ENCODE measurements at places on chromosomes 6 and 20. TPM values are rescaled to one million over a fixed set of nuclear protein-coding genes. Genes with fewer than 3 reads are reported as not detected.

OXT gene
- total RNA-seq, result 0.75 TPM

LBP gene
- 1,404 TPM for total RNA-seq

DZANK1 gene
- total RNA-seq, result 0.28 TPM

KCNK5 gene
- 19.1 TPM for total RNA-seq

MCCD1 gene
- not detected for total RNA-seq

TSBP1 gene
- not detected for total RNA-seq

OLIG3 gene
- not detected for total RNA-seq

DNA sequence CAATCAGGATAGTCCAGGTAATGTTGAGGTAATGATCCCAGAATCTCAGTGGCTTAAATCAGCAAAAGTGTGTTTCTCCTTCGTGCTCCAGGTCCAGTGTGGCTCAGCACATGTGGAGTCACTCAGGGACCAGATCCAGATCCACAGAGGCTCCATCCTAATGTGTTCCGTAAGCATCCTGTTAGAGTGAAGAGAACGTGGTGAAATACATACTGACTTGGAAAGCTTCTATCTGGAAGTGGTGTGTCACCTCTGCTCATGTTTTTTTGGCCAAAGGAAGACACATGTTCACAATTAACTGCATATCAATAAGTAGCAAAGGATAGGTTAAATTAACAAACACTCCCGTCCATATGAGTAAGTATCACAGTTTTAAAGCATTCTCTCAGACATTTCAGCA is 26.8 kb upstream of the PREP start:
- no peak overlapping the region for H3K27ac ChIP-seq
- no peaks in the 10 kb centered on the region for H3K36me3 ChIP-seq
- H3K4me3 ChIP-seq, result no peak overlapping the region
- DNase-seq, result no peak

DNA sequence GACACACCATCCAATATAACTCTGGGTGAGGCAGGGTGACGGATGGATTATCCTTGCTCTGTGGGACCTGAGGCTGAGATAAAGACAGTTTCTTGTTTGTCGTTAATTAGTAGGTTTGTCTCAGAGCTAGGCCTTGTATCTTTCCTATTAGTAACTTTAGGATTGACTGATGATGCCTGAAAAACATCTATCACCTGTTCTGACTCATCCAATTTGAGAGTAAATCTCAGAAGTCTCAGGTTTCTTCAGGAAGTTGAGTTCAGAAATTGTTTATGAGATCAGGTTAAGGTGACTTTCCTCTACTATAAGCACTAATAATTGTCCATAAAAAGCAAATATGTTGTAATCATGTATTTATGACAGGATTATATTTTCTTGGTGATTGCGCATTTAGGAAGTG is 129.5 kb upstream of the SUPT3H start:
- no peaks in the 10 kb centered on the region for H3K36me3 ChIP-seq
- no peak overlapping the region for H3K27ac ChIP-seq
- H3K27me3 ChIP-seq, result no peaks in the 10 kb centered on the region
- DNase-seq, result no peak

DNA sequence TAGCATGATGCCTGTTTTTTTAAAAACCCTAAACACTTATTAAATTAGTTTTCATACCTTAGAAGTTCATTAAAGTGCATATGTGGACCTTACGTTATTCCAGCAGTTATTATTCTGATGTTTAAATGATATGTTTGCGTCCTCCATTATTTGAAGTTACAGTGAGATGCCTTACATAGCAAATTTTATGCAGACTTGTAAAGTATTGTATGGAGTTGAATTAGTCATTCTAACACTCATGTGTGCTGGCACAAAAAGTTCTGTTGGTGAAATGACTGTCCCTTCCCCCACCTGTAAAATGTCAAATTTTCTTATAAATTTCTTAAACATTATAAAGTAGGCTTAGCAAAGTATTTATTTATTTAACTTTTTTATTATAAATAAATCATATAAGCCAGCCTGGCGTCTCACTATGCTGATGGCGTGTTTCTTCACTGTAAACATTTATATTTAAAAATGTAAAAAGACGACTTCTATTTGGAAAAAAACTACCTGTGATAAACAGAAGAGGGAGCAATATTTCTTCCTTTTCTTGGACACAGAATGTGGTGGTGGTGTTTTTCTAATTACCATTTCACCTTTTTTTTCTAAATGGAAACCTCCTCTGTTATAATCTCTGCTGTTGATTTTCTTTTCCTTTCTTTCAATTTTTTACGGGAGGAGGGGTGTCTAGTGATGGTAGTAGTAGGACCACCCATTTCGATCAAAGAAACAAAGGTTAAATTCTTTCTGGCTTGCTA is 155.4 kb downstream of the RFPL4B start:
- no peaks in the 10 kb centered on the region for H3K4me1 ChIP-seq
- no peaks in the 10 kb centered on the region for H3K36me3 ChIP-seq

GRCh38 chr6:34521463-34522285 is 34.5 kb downstream of the SPDEF start:
- H3K4me3 ChIP-seq, result no peak overlapping the region
- no peaks in the 10 kb centered on the region for H3K4me1 ChIP-seq
- H3K27me3 ChIP-seq, result no peaks in the 10 kb centered on the region
- H3K36me3 ChIP-seq, result no peaks in the 10 kb centered on the region
- DNase-seq, result no peak

DNA sequence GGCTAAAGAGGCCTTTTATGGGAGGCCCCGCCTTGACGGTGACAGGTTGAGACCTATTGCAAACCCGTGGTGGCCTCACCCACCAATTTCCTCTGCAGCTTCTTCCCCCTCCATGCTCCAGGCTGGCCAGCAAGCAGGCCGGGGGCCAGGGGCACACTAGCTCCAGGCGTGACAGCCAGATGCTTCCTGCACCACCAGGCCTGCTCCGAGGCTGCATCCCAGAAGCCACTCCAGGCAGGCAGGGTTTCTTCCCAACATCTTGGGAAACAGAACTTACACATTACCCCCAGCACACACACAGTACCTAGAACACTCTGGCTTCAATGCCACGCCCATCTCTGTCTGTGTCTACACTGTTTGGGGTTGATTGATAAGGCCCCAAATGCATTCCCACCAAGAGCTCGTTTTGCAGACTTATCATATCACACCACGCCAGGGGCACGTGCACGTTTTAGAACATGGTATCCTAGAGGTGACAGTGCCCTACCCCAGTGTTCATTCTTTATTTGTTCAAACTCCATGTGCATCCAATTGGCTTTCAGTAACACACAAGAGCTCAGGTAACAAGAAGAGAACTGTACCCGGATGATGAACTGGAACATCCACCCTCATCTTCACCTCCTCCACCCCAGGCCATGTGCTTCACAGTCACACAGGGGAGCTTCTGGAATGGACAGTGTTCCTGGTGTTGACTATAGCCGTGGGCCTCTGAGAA is 221.4 kb upstream of the RREB1 start:
- H3K4me3 ChIP-seq, result no peak overlapping the region
- peak overlapping the region; percentile 23 for H3K27ac ChIP-seq
- H3K36me3 ChIP-seq, result no peaks in the 10 kb centered on the region
- peak; percentile 63 for DNase-seq

DNA sequence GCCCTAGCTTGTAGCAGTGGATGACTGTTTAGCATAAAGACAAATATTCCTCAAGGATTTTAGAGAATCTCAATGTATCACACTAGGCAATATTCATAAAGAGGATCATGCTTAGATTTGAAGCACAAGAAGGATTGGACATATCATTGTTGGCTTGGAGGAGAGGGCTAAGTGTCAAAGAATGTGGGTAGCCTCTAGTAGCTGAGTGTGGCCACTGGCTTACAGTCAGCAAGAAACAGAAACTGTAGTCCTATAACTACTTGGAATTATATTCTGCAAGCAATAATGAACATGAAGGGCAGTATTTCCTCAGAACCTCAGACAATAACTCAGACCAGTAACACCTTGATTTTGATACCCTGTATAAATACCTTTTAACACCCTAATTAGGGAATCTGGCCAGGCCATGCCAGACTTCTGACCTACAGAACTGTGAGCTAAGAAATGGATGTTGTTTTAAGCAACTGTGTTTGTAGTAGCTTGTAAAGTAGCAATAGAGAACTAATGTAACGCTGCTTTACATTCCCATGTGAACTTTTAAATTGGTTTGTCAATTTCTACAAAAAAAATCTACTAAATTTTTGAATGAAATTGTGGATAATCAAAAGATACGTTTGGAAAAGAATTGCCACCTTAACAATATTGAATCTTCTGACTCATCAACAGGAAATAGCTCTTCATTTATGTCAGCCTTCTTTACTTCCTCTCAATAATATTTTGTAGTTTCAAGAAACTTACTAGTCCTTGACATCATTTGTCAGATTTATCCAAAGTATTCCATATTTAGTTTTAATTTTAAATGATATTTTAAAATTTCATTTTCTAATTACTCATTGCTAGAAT is 65.2 kb upstream of the RSPO3 start:
- no peak overlapping the region for H3K27ac ChIP-seq
- no peaks in the 10 kb centered on the region for H3K36me3 ChIP-seq
- H3K4me3 ChIP-seq, result no peak overlapping the region
- H3K4me1 ChIP-seq, result no peaks in the 10 kb centered on the region
- DNase-seq, result no peak

- H3K36me3 ChIP-seq, result no peaks in the 10 kb centered on the region
- peaks cover 8% of the 10 kb centered on the region for H3K4me1 ChIP-seq
- no peak for DNase-seq
- no peak overlapping the region for H3K27ac ChIP-seq
These were observed 28.6 kb downstream of the RALY start for GRCh38 chr20:34022151-34022838.

DNA sequence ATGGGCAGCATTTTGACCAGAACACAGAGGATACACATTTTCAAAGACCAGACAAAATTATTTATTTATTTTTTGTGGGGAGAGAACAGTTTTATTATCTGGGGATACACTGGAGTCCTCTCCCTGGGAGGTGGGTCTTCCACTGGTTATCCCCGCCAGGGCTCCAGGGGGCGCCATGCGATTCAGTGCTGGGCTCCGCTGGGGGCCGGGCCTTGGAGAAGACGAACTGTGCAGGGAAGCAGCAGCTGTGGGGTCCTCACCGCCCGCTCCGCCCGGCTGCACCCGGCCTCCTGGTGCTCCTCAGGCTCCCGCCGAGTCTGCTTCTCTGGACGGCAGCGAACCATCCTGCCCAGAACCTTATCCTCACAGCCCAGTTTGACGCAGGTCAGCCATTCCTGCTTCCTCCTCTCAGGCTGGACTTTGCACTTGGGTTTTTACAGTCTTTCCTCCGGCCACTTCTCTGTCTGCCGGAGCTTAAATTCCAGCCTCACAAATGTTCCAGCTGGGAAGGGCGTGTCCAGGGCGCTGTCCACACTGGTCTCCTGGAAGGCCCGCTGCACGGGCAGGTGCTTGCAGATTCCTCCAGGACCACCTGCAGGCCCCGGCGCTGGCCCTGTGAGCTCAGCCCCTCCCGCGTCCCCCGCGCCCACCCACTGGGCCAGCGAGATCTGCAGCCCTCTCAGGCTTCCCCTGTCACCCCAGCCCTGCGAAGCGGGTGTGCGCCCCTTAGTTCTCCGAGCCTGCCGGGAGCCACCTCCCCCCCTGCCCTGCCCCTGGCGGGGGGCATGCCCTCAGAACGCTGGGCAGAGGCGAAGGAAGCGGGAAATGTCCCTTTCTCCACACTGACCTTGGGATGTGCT is 1830.0 kb upstream of the DEFB115 start:
- H3K27me3 ChIP-seq, result no peaks in the 10 kb centered on the region
- no peaks in the 10 kb centered on the region for H3K36me3 ChIP-seq
- H3K27ac ChIP-seq, result no peak overlapping the region
- DNase-seq, result no peak
- no peaks in the 10 kb centered on the region for H3K4me1 ChIP-seq
- no peak overlapping the region for H3K4me3 ChIP-seq

DNA sequence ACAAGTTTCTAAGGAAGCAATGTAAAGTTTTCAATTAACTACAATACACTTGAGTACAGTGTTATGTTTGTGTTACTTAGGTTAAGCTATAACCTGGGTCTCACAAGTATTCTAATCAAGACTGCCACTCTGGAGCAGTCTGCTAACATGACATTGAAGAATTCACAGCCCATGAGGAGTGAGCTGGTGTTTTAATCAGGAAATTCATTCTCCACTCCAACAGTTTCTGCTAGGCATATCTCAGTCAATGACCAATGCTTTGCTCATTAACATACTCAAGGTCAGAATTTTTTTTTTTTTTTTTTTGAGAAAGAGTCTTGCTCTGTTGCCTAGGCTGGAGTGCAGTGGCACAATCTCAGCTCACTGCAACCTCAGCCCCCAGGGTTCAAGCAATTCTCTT is 59.6 kb upstream of the SAMHD1 start:
- H3K4me1 ChIP-seq, result peaks cover 1% of the 10 kb centered on the region
- H3K27me3 ChIP-seq, result no peaks in the 10 kb centered on the region
- H3K4me3 ChIP-seq, result no peak overlapping the region
- no peak overlapping the region for H3K27ac ChIP-seq
- no peak for DNase-seq

DNA sequence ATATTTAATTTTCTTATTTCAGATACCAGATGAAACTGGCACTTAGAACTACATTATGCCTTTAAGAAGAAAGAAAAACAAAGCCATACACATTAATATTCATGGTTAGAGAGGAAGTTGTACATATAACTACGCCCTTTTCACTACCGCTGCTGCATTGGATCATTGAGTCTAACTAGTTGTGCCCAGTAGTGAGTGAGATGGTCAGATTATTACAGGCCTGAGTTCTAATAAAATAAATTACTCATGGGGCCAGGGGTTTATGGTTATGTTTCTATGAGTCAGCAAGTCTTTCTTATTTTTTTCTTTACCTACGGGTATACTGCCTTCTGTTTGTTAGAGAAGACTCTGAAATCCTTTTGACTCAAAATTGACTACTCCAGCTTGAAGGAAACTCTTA is 11.5 kb downstream of the RIOK1 start:
- H3K4me3 ChIP-seq, result no peak overlapping the region
- peaks cover 7% of the 10 kb centered on the region for H3K4me1 ChIP-seq
- H3K27me3 ChIP-seq, result no peaks in the 10 kb centered on the region
- no peak for DNase-seq

DNA sequence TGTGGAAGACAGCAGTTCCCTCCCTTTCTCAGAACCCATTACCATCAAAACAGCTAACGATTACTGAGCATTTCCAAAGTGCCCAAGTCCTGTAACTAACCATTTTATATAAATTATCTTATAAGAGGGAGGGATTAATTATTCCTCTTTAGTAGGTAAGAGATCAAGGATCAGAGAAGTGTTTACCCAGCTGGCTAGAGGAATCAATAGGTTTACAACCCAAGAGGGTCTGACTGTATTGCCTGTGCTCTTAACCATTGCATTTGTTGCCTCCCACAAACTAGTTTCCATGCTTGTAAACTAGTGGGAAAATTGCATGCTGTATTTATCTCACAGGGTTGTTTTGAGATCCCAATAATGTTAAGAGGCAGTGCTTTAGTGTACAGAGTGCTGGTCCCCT is 3.7 kb upstream of the DBNDD2 start:
- H3K4me1 ChIP-seq, result peaks cover 12% of the 10 kb centered on the region
- no peak overlapping the region for H3K27ac ChIP-seq
- H3K27me3 ChIP-seq, result no peaks in the 10 kb centered on the region

DNA sequence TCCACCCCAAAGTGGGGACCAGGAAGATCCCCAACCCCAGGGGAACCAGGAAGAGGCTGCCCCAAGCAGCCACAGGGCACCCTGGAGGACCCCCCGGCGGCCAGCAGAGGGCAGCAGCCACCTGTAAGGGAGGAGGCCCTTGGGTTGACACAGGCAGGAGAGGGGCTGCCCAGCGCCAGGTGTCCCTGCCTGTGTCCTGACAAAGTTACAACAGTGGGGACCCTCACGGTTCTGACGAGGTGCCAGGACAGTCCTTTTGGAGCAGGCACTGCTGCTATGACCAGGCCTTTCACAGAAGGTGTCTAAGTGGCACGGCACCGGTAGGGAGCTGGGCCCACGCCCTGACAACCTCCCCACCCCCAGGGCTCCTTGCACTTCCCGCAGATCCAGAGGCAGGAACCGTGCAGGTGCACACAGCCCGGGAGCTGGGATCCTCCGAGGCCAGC is 176.7 kb downstream of the BMP7 start:
- peak; percentile 76 for DNase-seq
- H3K27ac ChIP-seq, result no peak overlapping the region
- H3K27me3 ChIP-seq, result no peaks in the 10 kb centered on the region
- no peaks in the 10 kb centered on the region for H3K36me3 ChIP-seq
- no peaks in the 10 kb centered on the region for H3K4me1 ChIP-seq

All from liver (tissue), 10 donors.